ENCODE measurements at places on chromosomes 6 and 20. TPM values are rescaled to one million over a fixed set of nuclear protein-coding genes. Genes with fewer than 3 reads are reported as not detected.
A peak's percentile ranks its signal among the peaks of the same experiment; 100 is the strongest.

BMP7 gene
- total RNA-seq, result not detected

PDE7B gene
- 0.34 TPM for total RNA-seq

NOTCH4 gene
- total RNA-seq, result 0.53 TPM

GRCh38 chr6:157822245-157823000 lies 623 bp upstream of the SNX9 start:
- peaks cover 17% of the 10 kb centered on the region for H3K4me1 ChIP-seq
- DNase-seq, result peak; percentile 24
- no peaks in the 10 kb centered on the region for H3K27me3 ChIP-seq
- H3K36me3 ChIP-seq, result no peaks in the 10 kb centered on the region

GRCh38 chr6:37538107-37538506 lies 38.4 kb upstream of the CCDC167 start:
- H3K4me3 ChIP-seq, result no peak overlapping the region
- no peak overlapping the region for H3K27ac ChIP-seq
- H3K27me3 ChIP-seq, result no peaks in the 10 kb centered on the region
- peaks cover 12% of the 10 kb centered on the region for H3K36me3 ChIP-seq
- DNase-seq, result no peak

DNA sequence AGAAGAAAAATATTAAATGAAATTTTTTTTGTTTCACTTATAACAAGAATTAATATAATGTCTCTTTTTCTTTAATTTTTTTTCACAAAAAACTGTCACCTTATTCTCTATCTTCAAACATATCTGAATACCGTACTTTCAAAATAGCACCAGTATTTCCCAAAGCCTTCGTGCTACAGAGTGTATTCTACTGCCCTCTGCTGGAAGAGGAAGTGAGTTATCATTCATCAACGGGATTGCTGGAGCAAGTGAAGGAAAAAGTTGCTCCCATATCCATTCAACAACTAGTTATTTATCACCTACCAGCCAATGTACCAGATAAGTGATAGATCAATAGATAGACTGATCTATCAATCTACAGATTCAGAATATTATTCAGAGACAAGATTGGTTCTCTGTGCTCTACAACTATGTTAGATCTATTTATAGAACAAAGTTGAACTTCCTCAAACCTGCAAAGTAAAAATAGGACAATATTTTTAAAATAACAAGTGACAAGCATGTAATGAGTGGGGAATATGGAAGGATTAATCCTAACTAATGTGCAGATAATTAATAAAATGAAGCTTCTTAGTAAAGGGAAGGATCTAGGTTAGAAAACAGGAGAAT lies 26.7 kb upstream of the TFAP2B start:
- no peaks in the 10 kb centered on the region for H3K27me3 ChIP-seq
- DNase-seq, result no peak
- H3K4me3 ChIP-seq, result no peak overlapping the region

Data from CD4-positive, alpha-beta T cell (primary cell).